ENCODE measurements at places on chromosomes 7 and 10.

GRCh38 chr10:105187243-105187642, 546.2 kb downstream of the SORCS3 start:
- DNase-seq = no peak

DNA sequence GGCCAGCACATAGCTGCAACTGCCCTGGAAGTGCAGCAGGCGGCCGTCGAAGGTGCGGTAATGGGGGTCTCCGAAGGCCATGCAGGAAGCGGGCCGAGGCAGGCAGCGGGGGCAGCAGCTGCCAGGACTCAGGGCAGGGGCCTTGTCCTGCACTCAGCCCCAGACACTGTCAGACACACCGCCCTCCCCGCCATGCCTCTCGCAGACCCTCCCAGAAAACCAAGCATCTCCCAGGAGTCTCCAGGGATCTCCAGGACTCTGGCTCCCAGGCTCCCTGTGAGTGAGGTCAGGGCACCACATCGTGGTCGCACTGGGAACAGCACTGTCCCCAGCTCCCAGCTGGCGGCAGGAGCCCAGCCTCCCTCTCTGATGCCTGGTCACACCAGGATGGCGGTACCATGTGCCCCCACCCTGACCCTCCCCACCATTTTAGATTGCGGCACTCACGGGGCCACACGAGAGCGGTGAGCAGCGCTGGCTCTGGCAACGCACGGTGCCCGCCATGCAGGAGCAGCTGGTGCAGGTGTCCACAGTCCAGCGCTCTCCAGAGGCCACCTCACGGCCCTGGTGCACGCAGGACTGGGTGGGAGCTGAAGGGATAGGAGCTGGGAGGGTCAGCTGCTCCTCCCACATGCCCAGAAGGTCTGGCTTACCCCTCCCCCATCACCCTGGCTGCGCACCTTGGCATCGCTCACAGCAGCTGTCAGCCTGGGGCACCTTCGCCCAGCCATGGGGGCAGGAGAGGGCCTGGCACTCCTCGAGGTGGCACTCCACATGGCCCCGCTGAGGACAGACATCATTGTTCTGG, 17.5 kb downstream of the ATP6V1F start:
- DNase-seq = peak; percentile 68

DNA sequence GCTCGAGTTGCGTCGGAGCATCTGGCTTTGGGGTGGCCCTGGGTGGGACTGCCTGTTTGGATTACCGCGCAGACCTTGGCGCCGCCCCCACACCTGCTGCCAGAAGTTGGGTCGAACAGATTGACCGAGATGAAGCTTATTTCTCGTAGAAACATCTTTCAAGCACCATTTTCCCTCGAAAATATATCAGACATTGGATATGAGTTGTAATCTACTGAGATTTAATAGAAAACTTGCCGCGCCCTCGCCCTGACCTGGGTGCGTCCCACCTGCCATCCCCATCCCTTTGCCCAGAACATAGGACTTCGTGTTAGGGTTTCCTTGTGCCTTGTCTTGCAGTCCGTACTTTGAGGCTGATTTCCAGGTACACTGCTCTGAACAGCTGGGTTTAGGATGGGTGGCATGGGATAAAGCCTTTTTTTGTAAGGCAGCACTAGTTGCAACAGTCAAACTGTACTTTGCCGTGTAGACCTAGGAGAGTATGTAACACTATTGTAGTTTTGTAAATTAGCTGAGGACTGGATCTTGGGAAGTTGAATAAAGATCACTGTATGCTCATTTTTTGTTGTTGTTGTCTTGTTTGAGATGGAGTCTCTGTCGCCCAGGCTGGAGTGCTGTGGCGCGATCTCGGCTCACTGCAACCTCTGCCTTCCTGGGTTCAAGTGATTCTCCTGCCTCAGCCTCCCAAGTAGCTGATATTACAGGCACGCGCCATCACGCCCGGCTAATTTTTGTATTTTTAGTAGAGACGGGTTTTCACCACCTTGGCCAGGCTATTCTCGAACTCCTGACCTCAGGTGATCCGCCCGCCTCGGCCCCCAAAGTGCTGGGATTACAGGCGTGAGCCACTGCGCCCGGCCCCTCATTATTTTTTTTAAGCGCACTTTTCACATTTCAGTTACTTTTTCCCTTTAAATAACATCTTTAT, 978 bp downstream of the OGDH start:
- DNase-seq = no peak

GRCh38 chr10:98331885-98332284, 63.9 kb upstream of the LOXL4 start:
- no peak for DNase-seq

- DNase-seq = no peak
Measured at GRCh38 chr10:93849593-93849992, 44.2 kb upstream of the SLC35G1 start.

DNA sequence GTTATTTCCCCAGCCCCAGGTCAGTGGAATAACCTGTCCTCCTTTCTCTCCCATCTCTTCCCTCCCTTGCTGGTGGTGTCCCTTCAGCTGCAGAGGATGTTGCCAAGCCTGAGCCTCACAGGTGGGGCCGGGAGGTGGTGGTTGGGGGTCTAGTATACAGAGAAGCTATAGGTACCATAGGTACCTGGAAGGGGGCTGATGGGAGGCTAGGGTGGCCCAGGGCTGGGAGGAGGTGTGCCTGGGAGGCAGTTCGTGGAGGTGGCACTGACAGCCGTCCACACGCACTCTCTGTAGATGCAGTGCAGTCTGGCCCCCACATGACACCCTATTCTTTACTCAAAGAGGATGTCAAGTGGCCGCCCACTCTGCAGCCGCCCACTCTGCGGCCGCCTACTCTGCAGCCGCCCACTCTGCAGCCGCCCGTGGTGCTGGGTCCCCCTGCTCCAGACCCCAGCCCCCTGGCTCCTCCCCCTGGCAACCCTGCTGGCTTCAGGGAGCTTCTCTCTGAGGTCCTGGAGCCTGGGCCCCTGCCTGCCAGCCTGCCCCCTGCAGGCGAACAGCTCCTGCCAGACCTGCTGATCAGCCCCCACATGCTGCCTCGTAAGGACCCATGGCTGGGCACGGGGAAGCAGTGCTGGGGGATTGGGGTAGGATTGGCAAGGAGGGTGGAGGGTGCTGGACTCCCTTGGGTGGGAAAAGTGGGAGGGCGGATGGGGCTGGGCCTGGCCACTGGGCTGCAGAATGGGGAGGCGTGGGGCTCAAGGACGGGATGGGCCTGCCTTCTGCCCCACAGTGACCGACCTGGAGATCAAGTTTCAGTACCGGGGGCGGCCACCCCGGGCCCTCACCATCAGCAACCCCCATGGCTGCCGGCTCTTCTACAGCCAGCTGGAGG, 9.5 kb downstream of the IRF5 start:
- DNase-seq = no peak

DNA sequence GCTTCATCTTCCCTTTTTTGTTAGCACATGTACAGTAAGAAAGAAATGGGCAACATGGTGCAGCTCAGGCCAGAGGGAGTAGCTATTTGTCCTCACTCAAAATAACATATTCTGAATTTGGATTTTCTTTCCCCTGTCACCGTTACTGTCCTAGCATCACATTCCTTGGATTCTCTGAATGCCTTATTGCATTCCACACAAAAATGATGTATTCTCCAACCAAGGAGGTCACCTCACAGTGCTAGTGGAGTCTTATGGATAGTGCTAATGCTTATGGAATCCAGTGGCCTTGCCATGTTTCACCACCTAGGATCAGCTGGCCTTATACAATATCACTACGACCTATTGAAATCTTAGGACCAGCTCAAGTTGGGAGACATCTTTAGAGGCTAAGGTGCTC, 7.2 kb downstream of the PRSS58 start:
- no peak for DNase-seq
